ENCODE measurements at places on chromosomes 7 and 10.

DNA sequence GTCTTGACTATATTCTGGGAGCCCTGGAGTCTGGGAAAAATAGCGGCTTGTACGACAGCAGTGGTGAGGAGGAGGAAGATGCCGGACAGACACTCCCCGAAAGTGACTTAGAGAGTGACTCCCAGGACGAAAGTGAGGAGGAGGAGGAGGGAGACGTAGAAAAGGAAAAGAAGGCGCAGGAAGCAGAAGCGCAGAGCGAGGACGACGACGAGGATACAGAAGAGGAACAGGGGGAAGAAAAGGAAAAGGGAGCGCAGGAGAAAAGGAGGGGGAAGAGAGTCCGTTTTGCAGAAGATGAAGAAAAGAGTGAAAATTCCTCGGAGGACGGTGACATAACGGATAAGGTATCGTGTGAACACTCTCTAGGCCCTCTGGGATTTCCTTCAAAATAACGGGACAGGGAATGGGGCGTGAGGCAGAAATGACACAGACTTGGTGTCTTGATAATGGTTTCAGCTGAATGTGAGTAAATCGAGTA lies 908 bp downstream of the NOM1 start:
- DNase-seq, result no peak

DNA sequence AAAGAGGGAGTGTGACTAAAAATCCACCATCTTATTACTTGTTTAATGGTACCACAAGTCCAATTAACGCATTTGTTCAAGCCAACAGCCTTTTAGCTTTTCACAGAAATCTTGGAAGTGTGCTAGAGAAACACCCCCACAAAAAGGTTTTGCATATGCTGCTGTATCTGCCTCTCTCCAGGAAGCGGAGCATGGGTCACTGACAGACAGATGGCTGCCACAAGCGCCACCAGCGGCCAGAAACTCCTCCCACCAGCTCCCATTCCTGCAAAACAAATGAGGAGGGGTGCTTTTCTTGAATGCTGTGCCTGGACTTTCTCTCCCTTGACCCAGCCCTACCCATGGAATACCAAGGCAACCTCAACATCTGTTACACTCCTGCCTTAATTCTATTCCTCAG lies 176.3 kb upstream of the LRGUK start:
- DNase-seq, result no peak

GRCh38 chr7:123795917-123796316 lies 47.1 kb upstream of the WASL start:
- DNase-seq, result no peak

GRCh38 chr7:96636342-96636860 lies 73.2 kb downstream of the SEM1 start:
- DNase-seq, result no peak

DNA sequence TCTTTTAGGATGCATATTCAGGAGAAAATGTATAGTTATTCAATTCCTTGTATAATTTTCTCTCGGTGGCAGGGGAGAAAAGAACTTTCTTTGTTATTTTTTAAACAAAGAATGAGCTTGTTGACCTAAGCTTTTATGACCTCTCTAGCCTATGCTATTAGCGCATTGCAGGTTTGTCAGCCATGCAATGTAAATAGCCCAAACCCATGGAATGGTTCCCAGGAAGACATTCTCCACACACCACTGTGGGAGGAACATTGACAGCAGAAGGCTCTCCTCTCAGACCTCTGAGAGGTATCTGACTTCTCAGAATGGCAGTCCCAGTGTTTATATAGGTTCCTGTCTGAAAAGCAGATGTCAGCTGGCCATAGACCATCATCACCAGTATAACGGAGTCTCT lies 19.6 kb upstream of the AGBL3 start:
- no peak for DNase-seq

DNA sequence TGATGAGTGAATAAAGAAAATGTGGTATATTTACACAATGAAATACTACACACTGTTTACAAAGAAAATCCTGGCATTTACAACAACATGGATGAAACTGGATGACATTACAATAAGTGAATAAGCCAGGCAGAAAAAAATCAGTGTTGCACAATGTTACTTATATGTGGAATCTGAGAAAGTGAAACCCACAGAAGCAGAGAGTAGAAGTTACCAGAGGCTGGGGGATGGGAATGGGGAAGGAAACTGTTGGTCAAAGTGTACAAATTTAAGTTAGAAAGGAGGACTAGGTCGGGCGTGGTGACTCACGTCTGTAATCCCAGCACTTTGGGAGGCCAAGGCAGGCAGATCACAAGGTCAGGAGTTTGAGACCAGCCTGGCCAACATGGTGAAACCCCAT lies 538.5 kb upstream of the MKI67 start:
- no peak for DNase-seq

DNA sequence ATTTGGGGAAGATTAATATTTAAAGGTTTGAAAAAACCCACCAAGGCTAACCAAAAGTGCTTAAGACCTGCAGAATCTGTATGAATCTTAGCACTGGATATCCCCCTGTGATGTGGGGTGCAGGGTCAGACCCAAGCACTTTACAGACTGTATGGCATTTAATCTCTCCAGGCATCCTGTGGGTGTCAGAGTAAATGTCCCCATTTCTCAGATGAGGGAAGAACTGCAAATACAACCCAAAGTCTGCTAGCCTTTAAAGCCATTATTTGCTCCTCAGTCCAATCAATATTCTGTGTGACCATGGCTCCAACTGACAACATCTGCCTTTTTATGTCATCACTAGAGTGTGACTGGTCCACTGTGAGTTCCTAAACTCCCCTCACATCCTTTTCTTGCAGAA lies 10.0 kb upstream of the MBL2 start:
- DNase-seq, result no peak

DNA sequence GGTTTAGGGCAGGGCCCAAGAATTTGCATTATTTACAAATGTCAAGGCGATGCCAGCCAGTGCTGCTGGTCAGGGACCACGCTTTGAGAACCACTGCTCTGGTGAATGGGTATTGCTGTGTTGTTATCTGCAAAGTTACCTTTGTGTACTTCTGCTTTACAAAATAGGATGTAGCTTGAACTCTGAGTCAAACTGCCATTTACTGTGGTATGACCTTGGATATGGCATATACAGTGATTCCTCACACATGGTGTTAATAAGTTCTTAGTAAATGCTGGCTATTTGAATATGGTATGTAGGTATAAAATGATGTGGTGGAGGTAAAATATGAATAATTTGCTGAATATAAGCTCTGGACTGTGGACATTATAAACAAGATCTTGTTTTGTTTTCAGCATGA lies 148.9 kb downstream of the AUTS2 start:
- DNase-seq, result no peak

DNA sequence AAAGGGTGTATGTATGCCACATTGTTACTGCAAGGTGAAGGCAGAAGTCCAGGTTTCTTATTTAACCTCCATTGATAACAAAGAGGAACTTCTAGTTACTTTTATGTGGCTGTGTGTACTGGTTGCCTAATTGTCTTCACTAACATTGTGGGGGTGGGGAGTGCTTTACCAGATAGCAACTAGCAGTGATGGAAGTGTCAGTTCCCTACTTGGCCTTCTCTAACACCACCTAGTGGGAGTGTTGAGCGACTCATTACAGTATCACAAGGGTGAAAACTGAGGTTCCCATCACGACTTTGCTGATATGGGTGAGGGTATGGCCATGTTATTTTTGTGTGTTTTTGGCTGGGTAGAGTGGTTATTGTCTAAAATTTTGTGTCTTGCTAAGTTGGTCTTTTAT lies 274.4 kb downstream of the THSD7A start:
- DNase-seq, result no peak

DNA sequence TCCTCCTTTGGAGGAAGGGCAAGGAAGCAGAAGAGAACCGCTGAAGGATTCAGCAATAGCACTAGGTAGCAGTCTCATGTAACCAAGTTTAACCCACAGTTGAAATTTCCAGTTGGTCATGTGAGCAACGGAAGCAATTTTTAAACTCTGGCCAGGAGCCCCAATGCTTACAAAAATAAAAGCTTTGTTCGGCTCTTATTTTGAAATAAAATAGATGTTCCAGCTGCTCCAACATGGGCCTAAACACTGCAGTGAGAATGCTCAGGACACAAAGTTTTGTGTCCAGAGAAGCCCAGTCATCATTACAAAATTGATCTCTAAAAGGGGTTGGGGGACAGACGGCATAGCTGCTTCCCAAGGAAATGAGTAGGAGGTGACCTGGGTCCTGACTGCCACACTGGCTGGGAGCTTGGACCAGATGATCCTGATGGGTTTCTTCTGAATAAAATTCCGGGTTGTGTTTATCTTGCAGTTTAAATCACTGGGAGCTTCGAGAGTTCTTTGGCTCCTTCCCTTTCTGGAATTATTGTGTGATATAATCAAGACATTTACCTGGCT lies 452 bp upstream of the TMEM140 start:
- no peak for DNase-seq

GRCh38 chr10:271201-271600 lies 135.9 kb downstream of the ZMYND11 start:
- no peak for DNase-seq

GRCh38 chr10:127908106-127908958 lies 1.4 kb downstream of the PTPRE start:
- no peak for DNase-seq

GRCh38 chr10:6208799-6209235 lies 6.1 kb downstream of the PFKFB3 start:
- no peak for DNase-seq

GRCh38 chr7:32507414-32507813 lies 12.1 kb downstream of the AVL9 start:
- no peak for DNase-seq

GRCh38 chr7:118449797-118450567 lies 225.5 kb downstream of the ANKRD7 start:
- DNase-seq, result no peak

GRCh38 chr10:58464956-58465355 lies 47.7 kb upstream of the BICC1 start:
- no peak for DNase-seq

- no peak for DNase-seq
Measured at GRCh38 chr7:1823376-1824150, 153.5 kb downstream of the ELFN1 start.

GRCh38 chr10:17233286-17233991 lies 5.4 kb downstream of the VIM start:
- DNase-seq, result no peak

DNA sequence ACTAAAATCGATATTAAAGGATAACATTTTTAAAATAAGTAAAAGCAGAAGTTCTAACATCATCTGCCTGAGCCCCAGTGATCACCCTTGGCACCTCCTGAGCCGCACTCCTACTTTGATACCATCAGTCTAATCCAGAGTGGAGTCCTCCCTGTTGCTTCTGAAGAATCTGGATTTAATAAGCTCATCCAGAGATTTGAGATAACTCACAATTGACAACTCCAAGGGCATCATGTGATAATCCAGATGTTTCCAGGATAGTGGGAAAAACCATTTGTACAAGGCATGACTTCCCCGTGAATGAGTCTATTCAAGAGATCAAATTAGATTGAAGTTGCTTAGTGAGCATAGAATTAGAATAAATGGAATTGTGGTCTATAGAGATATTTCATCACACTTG lies 475.8 kb upstream of the C7orf33 start:
- no peak for DNase-seq

GRCh38 chr10:24483701-24484100 lies 240.0 kb downstream of the ARHGAP21 start:
- no peak for DNase-seq

- no peak for DNase-seq
Measured at GRCh38 chr7:134059921-134060320, 67.2 kb upstream of the LRGUK start.

GRCh38 chr10:30034433-30035137 lies 24.8 kb downstream of the JCAD start:
- DNase-seq, result no peak

Measured in anterior cingulate cortex (tissue), 58 donors.